ENCODE measurements at places on chromosomes 2 and 18.

- DNase-seq, result no peak
These were observed 140.5 kb upstream of the HNRNPA3 start for GRCh38 chr2:177072090-177072489.

GRCh38 chr18:75221897-75222296 lies 11.3 kb downstream of the TSHZ1 start:
- no peak for DNase-seq

- no peak for DNase-seq
These were observed 10.0 kb downstream of the ATOH8 start for GRCh38 chr2:85763831-85764230.

DNA sequence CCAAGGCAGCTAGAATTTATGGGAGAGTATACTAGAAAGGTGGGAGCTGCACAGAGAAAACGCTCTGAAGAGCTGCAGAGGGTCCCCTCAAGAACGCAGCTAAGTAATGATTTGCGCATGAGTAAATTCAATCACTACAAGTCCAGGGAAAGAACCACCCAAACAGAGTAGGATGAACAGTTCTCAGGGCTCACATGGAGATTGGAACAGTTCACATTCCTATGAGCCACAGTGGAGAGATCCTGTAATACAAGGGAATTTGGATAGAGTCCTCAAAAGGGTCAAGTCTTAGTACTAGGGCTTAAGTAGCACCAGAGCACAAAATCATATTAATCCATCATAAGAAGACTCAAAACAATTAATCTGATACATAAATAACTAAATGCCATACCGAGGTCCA lies 12.7 kb downstream of the OLA1 start:
- DNase-seq, result no peak

GRCh38 chr18:33277431-33277830 lies 163.1 kb downstream of the CCDC178 start:
- no peak for DNase-seq

DNA sequence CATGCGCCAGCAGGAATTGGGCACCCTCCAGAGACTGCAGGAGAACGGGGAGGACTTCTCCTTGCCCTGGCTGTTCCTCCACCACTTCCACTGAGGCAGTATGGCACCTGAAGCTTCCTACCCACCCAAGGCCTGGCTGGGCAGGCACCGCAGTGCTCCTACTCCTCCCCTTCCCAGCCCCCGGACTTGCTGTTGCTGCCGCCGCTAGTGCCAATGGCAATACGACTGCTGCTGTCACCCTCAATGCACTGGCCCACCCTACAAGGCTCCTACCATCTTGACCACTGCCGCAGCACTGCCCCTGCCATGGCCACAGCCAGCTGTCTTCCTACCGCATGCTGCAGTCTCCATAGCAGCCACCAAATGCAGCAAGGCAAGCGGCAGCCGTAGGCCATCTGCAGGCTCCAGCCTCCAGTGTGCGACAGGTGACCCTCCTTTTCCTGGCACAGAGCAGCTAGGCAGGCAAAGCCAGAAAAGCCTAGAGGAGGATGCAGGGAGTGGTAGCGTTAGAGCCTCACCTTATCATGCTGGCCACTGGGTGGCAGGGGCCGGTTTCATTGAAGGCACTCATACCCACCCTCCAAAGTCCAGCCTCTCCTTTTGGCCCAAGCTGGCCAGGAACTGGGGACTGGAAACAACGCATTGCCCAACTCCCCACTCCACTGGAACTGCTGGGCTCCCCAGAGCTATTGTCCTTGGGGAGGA lies 47.4 kb upstream of the ANKRD62 start:
- no peak for DNase-seq
